Left forelimb (tissue), 1 donor: ENCODE measurements at places on chromosomes 2 and 18.

DNA sequence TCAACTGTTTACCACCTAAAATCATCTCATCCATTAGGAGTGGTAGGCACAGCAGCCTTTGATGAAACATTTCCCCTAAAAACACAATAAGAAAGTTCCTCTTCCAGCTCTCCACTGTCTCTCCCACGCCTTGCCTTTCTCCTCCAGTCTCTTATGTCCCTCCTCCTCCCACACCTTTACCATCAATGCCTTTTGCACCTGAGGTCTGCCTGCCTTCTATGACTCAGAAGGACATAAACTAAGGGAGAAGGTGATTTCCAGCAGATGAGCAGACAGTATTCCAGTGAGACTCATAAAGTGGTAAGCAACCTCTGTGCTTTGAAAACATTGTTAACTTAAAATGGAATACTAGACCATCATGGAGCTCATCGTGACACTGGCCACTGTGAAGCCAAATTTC, 34.2 kb upstream of the NDUFV2 start:
- DNase-seq = no peak

DNA sequence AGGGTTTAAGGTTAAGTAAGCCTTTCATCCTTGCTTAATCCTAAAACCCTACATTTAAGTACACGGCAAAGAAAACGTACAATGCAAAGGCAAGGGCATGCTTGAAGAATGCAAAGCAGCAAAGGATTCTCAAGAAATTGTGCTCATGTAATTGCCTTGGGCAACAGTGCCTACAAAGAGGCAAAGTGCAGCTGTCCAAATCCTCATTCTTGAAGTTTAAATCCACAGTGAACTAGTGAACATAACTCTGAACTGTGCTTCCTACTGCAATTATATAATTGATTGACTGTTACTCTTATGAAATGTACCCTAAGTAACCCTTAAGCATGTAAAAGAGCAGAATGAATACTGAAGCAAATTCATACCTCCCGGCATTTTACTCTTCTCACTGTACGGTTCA, 85.4 kb downstream of the MAP3K20 start:
- no peak for DNase-seq

DNA sequence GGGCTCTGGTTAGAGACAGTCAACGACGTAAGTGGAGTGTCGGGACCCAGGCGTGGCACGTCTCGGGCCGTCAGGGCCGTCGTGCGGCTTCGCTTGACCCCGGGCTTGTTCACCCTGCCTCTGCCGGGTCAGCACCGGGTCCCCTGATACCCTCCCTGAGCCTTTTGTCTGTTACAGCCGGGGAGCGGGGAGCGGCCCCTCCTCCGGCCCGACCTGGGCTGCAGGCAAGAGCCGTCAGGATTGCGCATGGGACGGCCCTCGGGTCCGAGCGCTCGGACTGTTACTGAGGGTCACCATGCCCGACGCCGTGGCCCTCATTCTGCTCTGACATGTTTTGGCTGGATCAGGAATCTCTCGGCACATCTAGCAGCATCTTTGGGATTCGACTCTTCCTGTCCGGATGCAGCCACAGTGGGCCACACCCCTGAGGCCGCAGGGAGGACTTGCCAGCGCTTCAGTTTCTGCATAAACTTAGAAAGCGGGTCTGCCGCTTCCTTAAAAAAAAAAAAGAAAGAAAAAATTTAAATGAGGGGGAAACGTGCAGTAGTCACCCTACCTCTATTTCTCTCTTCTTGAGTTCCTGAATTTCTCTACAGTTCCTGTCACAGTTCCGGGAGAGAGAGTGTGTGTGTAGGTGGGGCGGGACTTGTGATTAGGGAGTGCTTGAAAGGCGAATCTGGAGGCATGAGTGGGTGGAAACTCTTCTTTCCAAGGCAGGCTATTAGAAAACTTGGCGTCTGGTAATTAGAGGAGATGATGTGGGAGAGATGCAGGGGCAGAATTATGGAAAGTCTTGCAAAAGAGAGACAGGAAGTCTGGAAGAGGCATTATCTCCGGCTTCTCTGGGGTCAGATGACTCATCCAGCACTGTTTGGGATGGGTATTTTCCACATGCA, 909 bp downstream of the TMEM87B start:
- peak; percentile 75 for DNase-seq

- peak; percentile 61 for DNase-seq
Measured at GRCh38 chr2:233832869-233833311, 21.4 kb downstream of the HJURP start.

DNA sequence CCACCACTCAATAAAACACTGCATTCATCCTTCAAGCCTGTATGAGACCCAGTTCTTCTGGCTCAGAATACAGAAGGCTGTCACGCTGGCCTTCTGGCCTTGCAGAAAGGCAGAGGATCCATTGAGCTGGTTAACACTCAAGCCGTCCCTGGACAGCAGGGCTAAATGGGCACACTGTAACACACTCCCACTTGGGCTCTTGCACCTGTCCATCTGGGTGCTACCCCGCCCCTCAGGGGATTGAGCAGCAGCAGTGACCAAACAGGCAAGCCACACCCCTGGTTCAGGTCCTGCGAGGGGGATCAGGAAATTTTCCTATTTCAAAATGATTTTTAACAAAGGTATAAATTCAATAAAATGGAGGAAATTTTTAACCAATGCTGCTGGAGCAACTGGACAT, 936.0 kb downstream of the CNTNAP5 start:
- DNase-seq = no peak

- no peak for DNase-seq
Measured at GRCh38 chr2:46913471-46914381, 1.9 kb downstream of the MCFD2 start.

- DNase-seq = no peak
Measured at GRCh38 chr18:5979176-5979888, 84.0 kb upstream of the TMEM200C start.

DNA sequence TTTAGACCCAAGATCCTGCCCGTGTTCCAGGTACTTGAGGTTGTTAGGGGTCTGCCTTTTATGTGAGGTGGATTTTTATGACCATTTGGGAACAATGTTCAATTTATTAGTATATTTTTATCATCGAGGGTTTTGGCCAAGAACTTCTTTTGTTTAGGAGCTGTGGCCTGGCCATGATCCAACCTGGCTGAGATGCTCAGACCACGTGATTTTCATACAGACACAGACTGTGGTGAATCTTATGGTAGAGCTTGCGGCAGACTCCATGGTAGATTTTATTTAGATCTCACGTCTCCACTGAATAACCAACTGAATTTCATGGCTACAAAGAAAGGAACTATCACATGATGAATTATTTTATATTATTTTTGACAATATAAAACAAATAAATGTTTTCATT, 405.5 kb upstream of the VWC2L start:
- DNase-seq = no peak

- no peak for DNase-seq
Measured at GRCh38 chr2:197081294-197081693, 154.8 kb upstream of the PGAP1 start.

GRCh38 chr2:8677646-8678592, 3.9 kb upstream of the ID2 start:
- DNase-seq = peak; percentile 86
